ENCODE measurements at places on chromosomes 2 and 18.

GRCh38 chr18:36829362-36830157 lies 633 bp downstream of the KIAA1328 start:
- peak; percentile 63 for DNase-seq

DNA sequence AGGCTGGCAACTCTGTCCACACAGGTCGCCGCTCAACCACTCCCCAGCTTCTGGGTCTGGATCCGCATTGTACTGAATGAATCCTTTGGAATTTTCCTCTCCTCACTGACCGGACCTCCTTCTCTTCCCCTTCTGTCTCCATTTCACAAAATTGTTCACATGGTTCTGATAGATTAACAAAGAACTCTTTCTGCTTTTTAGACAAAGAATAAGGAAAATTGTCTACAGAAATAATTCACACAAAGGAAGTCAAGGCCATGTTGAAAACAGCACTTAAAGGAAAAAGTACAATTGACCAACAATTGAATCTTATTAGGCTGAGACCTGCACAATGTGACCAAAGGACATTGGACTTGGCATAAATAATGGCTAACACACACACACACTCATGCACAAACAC lies 73.6 kb upstream of the GLI2 start:
- no peak for DNase-seq

DNA sequence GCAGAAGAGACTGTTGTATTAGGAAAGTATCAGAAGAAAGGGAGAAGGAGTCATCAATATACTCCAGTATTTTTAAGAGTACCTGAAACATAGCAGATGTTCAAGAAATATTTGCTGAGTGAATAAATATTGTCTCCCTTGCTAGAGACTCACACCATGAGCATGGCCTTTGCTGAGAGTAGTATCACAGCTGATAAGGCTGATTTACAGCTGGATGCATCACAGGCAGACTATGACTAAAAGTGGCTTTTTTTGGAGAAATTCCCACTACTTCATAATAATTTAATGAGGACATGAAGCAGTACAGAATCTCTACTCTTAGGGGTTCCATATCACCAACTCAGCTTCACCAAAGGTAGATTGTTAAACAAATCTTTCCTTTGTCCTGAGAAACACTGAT lies 373.3 kb downstream of the RBM43 start:
- no peak for DNase-seq

- no peak for DNase-seq
Measured at GRCh38 chr2:64201151-64201550, 56.9 kb upstream of the PELI1 start.

DNA sequence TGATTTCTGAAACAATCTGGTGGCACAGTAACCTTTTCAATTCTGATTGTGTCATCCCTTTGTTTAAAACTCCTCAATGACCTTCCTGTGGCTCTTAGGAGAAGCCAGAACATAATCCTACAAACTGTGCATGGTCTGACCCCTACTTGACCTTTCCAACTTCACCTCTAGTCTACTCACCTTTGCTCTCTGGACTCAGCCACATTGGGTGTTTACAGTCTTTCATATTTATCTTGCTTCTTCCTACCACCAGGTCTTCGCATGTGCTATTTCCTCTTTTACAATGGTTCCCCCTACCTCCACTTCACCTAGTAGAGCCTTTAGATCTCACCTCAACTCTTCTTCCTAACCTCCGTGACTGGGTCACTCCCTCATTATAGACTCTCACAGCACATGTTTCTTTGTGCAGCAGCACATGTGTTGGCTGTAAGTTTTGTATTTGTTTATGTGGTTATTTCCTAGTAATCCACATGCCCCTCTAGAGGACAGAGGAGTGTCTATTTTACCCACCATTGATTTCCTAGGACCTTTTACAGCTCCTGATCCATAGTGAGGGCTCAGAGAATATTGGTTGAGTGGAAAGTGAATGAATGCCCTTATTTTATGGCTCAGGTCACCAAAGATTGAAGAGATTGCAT lies 320.8 kb upstream of the MEIS1 start:
- no peak for DNase-seq

- no peak for DNase-seq
Measured at GRCh38 chr2:233204286-233204936, 47.1 kb upstream of the ATG16L1 start.

DNA sequence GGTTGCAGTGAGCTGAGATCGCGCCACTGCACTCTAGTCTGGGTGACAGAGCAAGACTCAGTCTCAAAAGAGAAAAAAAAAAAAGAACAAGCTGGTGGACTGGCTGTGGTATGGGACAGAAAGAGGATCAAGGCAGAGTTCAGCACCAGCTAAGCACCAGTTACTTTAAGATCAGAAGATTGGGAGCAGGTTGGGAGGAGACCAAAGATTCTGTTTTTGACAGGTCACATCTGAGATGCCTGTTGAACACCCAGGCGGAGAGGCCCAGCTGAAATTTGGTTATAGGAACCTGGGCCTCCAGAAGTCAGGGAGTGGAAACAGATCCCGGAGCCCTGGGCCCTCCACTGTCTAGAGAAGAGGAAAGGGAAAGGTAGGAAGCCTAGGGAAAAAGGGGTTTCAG lies 53.2 kb upstream of the POMC start:
- no peak for DNase-seq

DNA sequence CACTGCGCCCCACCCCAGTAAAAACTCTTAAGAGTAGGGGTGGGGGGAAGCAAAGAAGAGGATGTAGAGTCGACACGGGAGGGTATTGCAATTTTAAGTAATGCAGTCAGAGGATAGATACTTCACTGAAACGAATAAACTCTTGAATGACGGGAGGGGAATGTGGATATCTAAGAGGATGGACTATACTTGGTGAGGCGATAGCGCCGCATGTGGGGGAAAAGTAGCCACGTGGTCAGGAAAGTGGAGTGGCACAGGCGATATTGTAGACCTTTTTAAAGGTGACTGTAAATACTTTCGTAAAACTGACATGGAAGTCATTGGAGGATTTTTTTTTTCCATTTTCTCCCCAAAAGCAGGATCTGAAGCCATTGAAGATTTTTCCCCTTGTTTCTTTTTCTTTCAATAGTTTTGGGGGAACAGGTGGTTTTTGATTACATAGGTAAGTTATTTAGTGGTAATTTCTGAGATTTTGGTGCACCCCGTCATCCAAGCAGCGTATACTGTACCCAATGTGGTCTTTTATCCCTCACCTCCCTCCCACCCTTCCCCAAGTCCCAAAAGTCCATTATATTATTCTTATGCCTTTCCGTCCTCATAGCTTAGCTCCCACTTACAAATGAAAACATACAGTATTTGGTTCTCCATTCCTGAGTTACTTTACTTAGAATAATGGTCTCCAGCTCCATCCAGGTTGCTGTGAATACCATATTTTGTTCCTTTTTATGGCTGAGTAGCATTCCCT lies 13.8 kb downstream of the CLK1 start:
- DNase-seq = no peak

DNA sequence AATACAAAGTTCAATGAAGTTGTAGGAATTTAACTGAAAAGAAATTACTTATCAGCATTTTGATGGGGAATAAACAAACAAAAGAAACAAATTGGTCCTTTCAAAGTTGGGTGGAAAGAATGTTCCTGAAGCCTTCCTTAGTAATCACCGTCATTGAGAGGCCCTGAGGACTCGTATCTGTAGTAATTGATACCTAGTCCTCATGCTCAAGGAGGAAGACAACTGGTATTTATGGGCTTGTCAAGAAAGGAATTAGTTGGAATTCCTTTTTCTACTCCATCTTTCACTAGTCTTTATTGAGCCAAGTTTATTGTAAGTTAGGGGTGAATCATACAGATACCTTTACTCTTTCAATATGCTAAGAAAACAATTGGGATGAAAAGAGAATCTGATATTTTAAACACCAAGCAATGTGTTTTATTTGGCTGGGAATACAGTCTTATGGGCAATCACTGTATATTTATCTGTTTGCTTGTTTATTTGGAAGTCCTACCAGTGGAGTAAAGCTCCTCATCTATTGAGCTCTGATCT lies 324.8 kb downstream of the ARHGAP15 start:
- no peak for DNase-seq

- DNase-seq = no peak
Measured at GRCh38 chr2:214232271-214232670, 178.6 kb upstream of the VWC2L start.

GRCh38 chr2:25274868-25275574 lies 66.7 kb downstream of the DNMT3A start:
- peak; percentile 81 for DNase-seq

GRCh38 chr2:127092306-127092705 lies 14.6 kb downstream of the BIN1 start:
- no peak for DNase-seq

GRCh38 chr2:191907091-191907490 lies 60.2 kb upstream of the CAVIN2 start:
- no peak for DNase-seq

- no peak for DNase-seq
Measured at GRCh38 chr2:127661072-127661649, 14.2 kb downstream of the LIMS2 start.

DNA sequence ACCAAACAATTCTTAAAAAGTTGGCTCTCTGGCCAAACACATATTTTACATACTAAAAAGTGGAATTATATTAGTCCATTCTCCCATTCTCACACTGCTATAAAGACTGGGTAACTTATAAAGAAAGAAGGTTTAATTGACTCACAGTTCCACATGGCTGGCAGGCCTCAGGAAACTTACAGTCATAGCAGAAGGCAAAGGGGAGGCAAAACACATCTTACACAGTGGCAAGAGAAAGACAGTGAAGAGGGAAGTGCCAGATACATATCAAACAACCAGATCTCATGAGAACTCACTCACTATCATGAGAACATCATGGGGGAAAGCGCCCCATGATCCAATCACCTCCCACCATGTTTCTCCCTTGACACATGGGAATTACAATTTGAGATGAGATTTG lies 42.6 kb downstream of the EDAR start:
- DNase-seq = no peak

DNA sequence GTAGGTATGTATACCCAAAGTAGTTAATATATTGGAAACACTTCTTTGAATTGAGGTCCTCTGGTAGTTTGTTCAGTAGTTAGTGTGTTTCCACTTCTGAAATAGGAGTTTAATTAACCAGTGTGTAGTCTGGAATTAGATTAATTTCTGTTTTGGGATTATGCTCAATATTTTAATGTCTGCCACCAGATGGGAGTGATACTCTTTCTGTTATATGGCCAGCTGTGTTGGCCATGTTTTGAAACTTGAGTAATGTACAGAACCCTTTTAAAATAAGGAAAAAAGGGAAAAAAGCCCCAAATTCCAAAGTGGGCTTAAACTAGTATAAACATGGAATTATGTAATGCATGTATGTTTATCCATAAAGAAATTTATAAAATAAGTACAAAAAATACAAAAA lies 147.7 kb downstream of the CTNNA2 start:
- DNase-seq = no peak

- DNase-seq = no peak
Measured at GRCh38 chr2:152475982-152476381, 141.0 kb downstream of the FMNL2 start.

DNA sequence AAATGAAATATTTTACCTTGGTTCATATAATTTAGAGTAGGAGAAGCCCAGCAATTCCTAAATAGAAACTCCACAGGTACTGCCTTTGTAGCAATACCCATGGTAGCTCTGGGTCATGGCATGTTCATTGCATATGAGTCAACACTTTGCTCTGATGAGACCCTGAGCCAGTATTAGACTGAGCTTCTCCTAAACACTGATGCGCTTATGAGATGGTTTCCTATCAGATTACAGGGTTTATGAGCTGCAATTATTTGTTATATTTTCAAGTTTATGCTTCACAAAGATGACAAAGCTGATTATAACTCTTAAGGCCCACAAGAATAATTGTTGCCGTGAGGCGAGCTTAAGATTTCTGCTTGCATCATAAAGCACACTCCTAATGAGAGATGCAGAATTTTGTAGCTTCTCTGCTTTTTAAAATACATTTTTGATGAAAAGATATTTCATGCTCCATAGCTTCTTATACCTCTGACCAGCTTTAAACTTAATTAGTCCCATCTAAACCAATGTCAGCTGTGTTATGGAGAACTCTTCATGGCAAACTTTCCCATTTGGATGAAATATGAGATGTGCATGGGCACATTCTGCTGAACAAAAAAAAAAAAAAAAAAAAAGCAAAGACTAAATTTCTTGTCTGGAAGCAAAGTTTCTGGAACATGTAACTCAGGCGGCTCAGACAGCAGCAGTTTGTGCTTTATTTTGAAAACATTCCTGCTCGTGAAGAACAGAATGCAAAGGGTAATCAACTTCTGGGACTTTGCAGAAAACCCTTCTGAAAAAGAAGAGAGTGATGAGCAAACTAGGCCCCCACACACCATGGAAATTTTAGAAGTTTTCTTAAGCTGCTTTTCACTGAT lies 162.6 kb downstream of the KCNE4 start:
- no peak for DNase-seq

DNA sequence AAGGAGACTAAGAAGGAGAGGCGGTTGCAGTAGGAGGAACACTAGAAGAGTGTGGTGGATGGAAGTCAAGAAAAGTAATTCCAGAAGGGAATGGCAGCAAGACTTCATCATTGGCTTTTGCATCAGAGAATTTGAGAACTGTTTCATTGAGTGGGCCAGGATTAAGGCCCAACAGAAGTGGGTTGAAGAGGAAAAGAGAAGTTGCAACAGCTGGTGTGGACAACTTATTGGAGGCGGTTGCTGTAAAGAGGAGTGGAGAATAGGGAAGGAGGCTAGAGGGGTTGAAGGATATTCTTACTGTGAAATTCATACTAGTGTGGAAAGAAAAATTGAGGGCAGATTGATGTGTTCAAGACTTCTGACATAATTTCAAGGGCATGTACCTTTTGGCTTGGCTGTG lies 168.7 kb upstream of the FN1 start:
- DNase-seq = no peak

DNA sequence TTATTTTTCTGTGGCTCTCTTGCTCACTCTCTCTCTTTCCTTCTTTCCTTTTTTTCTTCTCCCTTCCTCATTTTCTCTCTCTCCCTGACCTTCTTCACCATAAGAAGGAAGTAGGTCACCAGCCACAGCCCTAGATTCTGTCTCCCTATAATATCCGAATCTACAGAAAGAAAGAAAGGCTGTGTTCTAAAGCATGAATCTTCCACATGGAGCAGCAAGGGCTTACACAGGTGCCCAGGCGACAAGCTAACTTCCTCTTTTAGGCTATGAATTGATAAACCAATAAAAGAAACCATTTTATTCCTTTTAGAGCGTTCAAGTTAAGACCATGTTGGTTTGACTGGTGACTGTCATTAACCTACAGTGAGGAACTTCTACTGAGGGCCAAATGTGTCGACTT lies 49.3 kb downstream of the CACNB4 start:
- DNase-seq = no peak

GRCh38 chr2:98876741-98877140 lies 59.3 kb downstream of the CRACDL start:
- no peak for DNase-seq

- no peak for DNase-seq
Measured at GRCh38 chr2:18384242-18384641, 176.2 kb downstream of the RDH14 start.

DNA sequence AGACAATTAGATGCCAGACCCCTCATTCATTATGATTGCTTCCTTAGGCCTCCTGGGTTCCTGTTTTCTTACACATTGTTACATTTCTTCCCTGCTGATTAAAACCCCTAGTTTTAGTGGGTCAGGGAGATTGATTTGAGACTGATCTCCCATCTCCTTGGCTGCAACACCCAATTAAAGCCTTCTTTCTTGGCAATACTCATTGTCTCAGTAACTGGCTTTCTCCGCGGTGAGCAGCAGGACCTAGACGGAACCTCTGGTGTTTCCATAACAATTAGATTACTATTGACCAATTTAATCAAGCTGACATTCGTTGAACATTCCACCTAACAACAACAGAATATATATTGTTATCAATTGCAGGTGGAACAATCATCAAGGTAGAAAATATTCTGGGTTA lies 1676.4 kb upstream of the SLC39A10 start:
- no peak for DNase-seq

- DNase-seq = no peak
Measured at GRCh38 chr18:10536280-10536679, 10.5 kb downstream of the NAPG start.

Measured in natural killer cell treated with Interleukin-12 subunit alpha and Interleukin-12 subunit beta and Interleukin-15 and Interleukin-18, amount 100 ng/mL, for 72 hours (primary cell).